NCI-H510A (cell line): ENCODE measurements at places on chromosomes 2 and 18.

DNA sequence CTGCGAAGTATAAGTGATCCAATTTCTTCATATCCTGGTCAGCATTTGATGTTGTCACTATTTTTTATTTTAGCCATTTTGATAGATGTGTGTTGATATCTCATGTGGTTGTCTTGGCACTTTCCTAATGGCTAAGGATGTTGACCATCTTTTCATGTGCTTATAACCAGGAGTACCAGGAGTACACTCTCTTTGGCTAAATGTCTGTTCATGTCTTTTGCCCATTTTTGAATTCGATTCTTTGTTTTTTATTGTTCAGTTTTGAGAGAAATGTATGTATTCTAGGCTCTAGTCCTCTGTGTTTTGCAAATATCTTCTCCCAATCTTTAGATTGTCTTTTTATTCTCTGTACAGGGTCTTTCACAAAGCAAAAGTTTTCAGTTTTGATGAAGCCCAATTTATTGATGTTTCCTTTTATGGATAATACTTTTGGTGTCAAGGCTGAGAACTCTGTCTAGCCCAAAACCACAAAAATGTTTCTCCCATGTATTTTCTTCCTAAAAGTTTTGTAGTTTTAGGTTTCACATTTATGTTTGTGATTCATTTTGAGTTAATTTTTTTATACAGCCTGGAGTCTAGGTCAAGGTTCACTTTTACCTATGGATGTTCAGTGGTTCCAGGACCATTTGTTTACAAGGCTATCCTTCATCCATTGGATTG lies 65.4 kb downstream of the SDC1 start:
- no peak for DNase-seq

- DNase-seq, result no peak
Observed at GRCh38 chr2:28150236-28150915, 242.3 kb upstream of the FOSL2 start.

DNA sequence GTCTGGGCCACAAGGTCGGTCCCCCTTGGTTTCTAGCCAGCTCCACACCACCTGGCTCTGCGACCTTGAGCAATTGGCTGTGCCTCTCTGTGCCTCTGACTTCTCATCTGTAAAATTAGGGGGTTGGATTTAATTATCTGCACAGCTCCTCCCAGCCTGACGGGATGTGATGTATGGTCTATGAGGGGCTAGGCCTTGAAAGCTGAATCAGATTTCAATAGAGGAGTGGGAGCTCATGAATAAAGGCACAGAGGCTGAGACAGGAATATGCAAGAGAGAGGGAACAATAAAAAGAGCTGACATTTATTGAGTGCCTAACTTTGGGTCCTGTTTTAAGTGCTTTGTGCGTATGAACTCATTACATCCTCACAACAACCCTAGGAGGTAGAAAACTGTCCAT lies 104.7 kb downstream of the ALK start:
- no peak for DNase-seq

DNA sequence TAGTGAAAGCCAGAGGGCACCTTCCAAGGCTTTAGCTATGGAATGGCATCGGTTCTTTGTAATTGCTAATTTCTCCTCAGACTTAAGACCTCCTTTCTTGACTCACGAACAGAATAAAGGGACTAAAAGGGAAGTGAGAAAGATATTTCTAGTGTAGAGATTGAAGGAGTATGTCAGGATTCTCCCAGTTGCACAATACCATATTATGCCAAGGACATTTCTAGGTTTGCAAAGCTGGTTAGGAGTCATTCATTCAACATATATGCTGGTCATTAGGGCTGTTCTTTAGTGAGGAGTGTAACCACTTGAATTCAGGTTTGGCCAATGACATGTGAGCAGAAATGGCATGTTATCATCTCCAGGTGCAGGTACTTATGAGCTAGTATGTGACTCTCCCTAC lies 7.4 kb downstream of the REEP1 start:
- no peak for DNase-seq

- no peak for DNase-seq
Observed at GRCh38 chr2:88556026-88556425, 71.2 kb downstream of the EIF2AK3 start.

- no peak for DNase-seq
Observed at GRCh38 chr2:221461901-221462300, 110.2 kb downstream of the EPHA4 start.

DNA sequence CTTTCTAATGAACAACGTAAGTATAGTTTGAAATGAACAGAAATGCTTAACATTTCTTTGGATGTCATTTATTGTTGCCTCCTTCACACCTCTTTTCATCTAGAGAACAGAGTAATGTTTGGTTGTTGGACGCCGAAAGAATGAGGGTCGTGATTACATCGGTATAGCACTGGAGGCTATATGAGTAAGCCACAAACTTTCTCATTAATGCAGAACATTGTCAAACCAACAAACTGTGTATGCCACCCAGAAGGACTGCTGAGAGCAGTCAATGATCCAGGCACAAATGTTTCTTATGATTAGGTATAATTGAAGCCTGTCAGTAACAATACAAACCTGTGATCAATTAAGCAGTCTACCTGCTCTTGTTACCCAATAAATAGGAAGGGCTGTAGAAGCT lies 1494.7 kb upstream of the NXPH2 start:
- no peak for DNase-seq

DNA sequence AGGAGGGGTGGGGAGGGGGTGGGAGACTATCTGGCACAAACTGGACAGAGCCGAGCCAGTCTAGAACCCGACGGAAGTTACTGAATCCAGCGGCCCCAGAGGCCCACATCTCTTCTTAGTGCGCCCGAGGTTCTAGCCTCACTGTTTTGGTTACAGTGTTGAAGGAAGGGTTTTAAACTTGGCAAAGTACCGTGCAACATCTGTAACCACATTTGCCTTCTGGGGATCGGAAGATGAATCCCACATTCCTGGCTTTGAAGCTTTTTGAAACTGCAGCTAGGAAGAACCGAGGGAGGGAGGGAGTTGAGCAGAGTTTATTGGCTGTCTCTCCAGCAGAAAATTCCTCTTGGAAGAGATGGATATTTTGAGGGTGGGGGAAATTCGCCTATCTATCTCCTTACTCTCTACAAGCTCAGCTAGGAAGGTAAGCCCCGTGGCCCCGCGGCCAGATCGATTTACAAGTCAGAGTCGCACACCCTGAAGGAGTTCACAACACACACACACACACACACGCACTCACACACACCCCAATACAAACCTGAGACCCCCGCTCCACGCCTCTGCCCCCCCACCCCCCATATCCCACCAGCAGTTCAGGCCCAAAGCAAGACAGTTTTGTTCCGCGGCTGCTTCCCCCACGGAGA lies 1.0 kb downstream of the ACVR1 start:
- no peak for DNase-seq
